ENCODE measurements at places on chromosomes 3 and 15.
A peak's percentile ranks its signal among the peaks of the same experiment; 100 is the strongest.

DNA sequence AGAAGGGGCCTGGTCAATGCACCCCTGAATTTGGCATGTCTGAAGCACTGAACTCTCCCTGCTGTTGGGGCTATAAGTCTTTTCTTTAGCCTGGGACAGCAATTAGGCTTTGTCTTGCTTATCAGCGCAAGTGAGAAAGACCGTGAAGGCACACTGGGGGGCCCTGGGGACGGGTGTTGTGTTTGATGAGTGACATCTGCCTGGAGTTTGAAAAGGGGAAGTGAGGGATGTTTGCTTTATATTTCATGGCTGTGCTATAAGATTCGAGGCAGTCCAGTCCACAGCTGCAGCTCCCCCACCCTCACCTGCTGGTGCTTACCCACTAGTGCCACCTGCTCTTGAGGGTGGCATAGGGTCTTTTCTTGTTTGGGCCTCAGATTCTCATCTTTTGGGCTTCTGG lies 44.8 kb downstream of the CEMIP start:
- DNase-seq, result no peak

DNA sequence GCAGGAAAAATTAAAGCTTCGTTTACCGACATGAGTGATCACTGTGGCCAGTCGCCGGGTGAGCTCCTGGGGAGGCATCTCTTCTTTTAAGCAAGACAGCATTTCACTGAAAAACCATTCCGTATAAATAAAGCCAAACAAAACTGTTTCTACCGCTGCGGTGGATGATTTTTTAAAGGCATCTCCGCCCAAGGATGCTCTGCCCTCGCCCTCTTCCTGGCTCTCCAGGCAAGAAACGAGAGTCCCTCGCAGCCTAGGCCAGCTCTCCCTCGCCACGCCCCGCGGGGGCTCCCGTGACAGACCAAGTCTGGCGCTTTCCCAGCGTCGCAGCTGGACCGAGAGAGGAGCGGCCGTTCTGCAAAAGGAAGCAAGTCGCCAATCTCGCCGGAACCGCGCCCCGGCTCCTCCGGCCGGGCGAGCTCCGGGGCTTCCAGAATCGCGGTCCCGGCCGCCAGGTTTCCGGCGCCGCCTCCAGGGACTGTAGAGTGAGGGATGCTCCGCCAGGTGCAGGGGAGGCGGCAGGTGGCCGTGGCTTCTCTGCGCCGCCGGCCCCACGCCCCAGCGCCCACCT lies 458 bp downstream of the MCF2L2 start:
- peak; percentile 3 for DNase-seq

DNA sequence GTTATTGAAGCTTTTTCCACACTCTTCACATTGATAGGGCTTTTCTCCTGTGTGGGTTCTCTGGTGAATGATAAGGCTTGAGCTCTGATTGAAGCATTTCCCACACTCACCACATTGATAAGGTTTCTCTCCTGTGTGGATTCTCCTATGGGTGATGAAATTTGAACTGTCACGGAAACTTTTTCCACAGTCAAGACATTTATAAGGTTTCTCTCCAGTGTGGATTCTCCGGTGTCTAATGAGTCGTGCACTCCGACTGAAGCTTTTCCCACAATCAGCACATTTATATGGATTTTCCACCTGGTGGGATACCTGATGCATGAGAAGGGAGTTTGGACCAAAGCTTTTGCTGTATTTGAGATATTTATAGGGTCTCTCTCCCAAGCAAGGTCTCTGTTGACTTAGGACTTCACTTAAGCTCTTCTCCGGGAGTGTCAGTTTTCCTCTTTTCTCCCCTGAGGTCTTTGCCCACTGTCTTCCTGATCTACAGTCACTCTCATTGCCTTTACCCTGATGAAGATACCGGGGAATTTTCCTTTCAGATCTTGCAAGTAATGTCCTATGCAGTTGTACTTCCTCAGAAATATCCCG lies 9.4 kb downstream of the ZSCAN29 start:
- no peak for DNase-seq

GRCh38 chr3:170012683-170013400 lies 25.0 kb upstream of the GPR160 start:
- DNase-seq, result no peak

DNA sequence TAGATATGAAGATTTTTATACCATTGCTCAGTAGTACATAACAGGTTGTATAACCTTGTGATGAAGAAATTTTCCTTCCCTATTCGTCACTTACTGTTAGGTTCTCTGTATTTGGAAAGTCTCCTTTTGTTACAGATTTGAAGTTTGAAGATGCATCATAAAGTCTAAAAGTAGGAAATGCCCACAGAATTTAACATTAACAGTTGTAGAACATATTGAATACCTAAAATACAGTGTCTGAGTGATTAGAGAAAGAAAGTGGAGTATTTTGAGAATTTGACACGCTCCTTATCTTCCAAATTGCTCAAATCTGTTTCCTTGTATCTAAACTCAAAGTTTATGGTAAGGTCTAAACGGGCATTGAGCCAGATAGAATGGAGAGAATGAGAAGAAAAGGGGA lies 111.3 kb downstream of the MBNL1 start:
- no peak for DNase-seq

GRCh38 chr3:101509281-101509680 lies 3.7 kb downstream of the SENP7 start:
- no peak for DNase-seq

DNA sequence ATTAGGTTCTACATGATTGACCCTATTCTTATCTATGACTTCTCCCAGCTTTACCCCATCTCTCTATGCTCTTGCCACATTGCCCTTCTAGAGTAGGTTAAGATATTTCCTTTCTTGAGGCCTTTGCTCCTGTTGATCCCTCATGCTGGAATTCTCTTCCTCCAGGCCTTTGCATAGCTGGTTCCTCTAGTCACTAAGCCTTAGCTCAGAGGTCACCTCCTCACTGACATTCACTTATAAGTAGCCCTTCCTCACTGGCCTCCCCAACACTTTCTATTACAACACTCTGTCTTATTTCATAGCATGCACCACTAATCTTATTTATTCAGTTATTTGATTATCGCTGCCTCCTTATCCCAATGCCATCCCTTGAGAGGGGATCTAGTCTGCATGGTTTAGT lies 228.4 kb upstream of the COL8A1 start:
- DNase-seq, result no peak

DNA sequence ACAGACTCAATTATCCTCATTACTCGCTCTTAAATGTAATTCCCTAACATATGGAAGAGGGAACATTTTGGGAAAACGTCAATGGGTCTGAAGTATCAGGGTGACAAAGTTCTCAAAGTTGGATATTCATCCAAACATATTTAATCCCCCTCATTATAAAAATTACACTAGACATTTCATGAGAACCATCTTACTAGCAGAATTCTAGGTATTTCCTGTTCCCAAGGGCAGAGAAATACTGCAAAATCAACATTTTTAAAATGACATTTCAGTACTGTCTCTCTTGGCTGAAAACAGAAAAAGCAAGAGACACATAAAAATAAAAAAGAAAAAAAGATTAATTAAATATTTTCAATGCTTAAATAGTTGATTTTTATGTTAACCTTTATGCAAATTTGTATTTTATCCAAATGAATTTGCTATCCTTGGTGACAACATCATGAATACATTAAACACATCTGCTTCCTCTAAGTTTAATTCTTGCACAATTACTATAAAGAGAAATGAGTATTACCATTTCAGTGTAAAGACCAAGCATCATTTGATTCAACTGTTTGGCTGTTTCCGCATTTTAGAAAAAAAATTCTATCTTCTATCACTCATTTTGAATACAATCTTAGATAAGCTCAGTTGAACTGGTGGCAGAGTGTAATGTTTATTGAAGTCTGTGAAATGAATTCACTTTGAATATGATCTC lies 114.8 kb upstream of the COL8A1 start:
- no peak for DNase-seq

- no peak for DNase-seq
Measured at GRCh38 chr3:169085827-169086226, 577.7 kb downstream of the MECOM start.

GRCh38 chr15:43868406-43868805 lies 41.6 kb downstream of the WDR76 start:
- DNase-seq, result no peak

- no peak for DNase-seq
Measured at GRCh38 chr15:51378406-51378805, 37.0 kb downstream of the GLDN start.

GRCh38 chr3:155356594-155357370 lies 63.3 kb upstream of the STRIT1 start:
- DNase-seq, result no peak

GRCh38 chr3:38500688-38501417 lies 4.7 kb downstream of the EXOG start:
- no peak for DNase-seq

DNA sequence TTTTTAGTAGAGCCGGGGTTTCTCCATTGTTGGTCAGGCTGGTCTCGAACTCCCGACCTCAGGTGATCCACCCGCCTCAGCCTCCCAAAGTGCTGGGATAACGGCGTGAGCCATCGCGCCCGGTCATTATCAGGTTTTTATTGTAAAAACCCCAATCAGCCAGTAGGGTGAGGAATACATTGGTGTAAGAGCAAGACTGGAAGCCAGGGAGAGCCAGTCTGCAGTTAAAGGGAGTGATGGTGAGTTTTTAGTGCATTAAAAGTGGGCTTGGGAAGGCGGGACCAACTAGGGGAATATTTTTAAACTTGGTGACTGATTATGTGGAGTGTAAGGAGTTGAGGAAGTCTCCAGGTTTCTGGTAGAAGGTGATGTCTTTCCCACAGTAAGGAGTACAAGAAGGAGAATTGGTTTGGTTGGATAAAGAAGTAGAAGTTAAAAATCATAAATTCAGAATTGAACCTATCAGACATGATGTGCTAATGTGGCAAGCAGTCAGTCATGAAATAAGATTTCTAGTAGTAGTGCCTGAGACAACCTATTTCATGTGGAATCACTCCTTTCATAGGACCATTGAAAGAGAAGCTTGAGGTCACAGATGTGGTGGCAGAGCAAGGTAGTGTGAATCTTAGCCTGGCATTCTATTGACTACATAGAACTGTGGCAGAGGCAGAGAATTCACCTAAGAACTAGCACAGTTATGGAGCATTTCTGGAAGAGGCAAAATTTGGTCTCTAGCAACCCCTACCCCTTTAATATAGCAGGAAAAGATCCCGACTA lies 2.4 kb upstream of the DCBLD2 start:
- no peak for DNase-seq

- DNase-seq, result no peak
Measured at GRCh38 chr15:62053439-62054085, 6.7 kb downstream of the VPS13C start.

DNA sequence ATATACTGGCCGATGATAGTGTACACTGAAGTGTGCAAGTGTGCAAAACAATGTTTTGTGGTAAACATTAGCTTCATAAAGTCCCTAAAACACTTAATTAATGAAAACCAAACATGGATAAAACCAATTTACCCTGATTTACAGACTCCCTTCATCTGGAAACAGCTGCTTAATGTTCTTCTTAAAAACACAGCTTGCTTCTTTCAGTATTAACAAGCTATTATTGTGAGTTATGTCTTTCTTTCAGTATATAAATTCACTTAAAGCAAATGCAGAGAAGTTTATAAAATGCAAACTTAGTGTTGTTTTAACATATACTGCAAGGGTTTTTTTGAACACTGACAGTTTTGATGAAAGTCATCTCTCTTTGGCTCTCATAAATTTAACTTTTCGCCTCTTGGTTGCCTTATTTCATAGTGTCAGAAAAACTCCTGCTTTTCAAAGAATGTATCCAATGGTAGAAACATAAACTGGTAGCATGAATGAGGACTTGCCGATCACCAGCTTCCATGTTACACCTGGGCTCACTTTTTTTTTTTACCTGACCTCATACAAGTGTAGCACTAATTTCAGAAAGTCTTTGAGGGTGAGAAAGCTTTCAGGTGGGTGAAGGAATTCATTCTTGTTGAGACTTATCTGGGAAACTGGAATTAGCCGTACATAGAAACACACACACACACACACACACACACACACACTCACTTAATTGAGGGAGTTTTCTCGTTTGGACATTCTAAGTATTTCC lies 532.2 kb downstream of the ROBO2 start:
- DNase-seq, result no peak

- no peak for DNase-seq
Measured at GRCh38 chr3:158220575-158220974, 110.7 kb downstream of the RSRC1 start.

GRCh38 chr3:61141697-61142096 lies 109.6 kb downstream of the FHIT start:
- DNase-seq, result no peak

DNA sequence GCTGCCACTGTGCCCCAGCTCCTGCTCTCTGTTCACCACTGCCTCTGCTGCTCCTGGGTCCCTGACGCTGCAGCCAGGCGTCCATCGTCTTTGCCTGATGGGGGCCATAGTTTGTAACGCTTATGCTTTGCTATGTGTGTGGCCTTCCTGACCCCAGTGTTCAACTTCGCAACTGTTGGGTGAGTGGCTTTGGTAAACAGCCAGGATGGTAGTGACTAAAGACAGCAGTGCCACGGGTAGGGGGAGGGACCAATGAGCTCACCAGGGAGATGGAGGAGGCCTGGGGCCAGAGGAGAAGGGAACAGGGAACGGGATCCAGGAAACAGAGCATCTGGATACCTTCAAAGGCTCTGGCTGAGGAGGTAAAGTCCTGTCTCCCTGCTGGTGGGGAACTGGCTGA lies 75.9 kb upstream of the ALDH1L1 start:
- no peak for DNase-seq

DNA sequence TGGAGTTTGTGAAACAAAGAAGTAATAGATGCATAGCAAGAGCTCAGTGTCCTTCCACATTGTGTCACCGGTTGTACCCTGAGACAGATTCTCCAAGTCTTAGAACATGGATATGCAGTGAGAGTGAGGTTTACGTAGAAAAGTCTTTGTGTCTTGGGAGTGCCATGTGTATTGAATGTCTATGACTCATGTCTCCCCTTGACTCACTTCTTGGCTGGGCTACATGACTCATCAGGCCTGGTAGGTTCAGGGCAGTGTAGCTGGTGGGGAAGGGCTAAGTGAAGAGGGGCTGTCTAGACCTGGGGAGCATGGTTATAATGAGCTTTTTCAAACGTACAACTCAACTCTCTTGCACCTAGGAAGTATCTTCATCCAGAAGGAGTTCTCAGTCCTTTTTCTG lies 167.4 kb downstream of the GAP43 start:
- peak; percentile 36 for DNase-seq

DNA sequence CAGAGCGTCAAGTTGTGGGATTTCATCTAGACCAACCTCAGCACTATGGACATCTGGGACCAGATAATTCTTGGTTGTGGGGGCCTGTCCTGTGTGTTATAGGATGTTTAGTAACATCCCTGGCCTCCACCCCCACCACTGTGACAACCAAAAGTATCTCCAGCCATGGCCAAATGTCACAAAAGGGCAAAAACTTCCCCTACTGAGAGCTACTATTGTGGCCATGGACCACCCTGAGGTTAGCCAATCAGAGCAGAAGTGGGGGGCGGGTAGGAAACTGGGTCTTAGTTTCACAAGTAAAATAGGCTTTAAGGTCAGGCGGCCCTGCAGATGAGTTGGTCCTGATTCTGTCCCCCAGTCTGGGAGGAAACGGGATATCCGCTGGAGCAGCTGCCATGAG lies 25.4 kb downstream of the KIF7 start:
- DNase-seq, result no peak

GRCh38 chr3:128011140-128011539 lies 41.1 kb upstream of the SEC61A1 start:
- no peak for DNase-seq

- no peak for DNase-seq
Measured at GRCh38 chr3:161549261-161549660, 52.7 kb downstream of the OTOL1 start.

- DNase-seq, result no peak
Measured at GRCh38 chr3:43062564-43063040, 43.3 kb downstream of the POMGNT2 start.

- DNase-seq, result no peak
Measured at GRCh38 chr3:141735176-141735575, 2.9 kb upstream of the RNF7 start.

All from activated gamma-delta T cell treated with anti-CD3 and anti-CD28 coated beads, Interleukin-2, amount 50 U/mL, for 16 hours (primary cell).